ENCODE measurements at places on chromosomes 7 and 10.

- DNase-seq: no peak
Measured at GRCh38 chr7:106367664-106368063, 82.9 kb upstream of the NAMPT start.

DNA sequence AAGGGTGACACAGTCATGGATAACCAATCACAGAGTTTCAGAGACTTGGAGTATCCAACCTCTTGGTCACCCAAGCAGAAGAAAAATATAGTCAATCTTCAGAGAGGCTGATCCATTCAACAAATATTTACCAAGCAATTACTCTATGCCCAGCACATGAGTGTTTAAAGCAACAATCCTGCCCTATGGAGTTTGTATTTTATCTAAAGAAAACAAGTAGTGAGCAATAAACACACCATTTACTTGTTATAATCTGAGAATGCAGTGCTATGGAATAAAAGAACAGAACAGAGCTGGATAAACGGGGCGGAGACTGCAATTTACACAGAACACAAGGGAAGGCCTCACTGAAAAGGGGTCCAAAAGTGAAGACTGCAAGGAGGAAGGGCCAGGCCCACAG is 63.8 kb downstream of the GRB10 start:
- no peak for DNase-seq

DNA sequence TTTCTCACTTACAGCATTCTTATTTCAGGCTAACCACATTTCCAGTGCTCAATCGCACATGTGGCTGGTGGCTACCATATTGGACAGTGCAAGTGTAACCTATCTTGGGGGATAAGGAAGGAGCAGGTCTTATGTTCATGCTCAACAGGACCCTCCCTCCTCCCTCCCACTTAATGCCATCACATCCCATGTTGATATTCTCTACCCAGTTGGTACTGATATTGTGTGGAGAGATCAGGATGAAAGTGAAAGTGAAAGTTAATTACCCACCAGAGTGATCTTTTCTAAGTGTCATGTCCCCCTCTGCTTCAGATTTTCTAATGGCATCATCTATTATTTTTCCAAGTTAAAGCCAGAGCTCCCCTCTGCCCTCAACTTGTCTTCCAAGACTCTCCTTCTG is 91.6 kb downstream of the BMPER start:
- no peak for DNase-seq

GRCh38 chr7:155670521-155670920 is 26.1 kb downstream of the RBM33 start:
- no peak for DNase-seq

DNA sequence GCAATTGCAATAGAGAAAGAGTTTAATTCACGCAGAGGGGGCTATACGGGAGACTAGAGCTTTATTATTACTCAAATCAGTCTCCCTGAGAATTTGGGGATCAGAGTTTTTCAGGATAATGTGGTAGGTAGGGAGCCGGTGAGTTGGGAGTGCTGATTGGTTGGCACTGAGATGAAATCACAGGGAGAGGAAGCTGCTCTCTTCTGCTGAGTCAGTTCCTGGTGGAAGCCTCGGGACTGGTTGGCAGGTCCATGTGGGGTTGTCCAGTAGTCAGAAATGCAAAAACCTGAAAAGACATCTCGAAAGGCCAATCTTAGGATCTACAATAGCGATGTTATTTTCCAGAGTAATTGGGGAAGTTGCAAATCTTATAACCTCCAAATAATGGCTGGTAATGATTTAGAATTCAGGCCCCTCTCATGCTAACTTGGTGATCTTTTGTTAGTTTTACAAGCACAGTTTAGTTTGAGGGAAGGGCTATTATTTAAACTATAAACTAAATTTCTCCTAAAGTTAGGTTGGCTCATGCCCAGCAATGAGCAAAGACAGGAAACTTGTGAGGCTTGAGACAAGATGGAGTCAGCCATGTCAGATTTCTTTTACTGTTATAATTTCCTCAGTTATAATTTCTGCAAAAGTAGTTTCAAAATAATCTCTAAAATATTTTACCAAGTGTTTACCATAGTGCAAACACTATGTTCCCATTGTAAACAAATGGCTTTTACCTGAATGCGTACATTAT is 39.4 kb upstream of the SLC25A13 start:
- DNase-seq: no peak

GRCh38 chr7:79664884-79665676 is 211.6 kb upstream of the MAGI2 start:
- no peak for DNase-seq

GRCh38 chr10:28663576-28664368 is 13.5 kb upstream of the BAMBI start:
- DNase-seq: peak; percentile 53

- no peak for DNase-seq
Measured at GRCh38 chr7:138345567-138345966, 114.5 kb upstream of the TRIM24 start.

DNA sequence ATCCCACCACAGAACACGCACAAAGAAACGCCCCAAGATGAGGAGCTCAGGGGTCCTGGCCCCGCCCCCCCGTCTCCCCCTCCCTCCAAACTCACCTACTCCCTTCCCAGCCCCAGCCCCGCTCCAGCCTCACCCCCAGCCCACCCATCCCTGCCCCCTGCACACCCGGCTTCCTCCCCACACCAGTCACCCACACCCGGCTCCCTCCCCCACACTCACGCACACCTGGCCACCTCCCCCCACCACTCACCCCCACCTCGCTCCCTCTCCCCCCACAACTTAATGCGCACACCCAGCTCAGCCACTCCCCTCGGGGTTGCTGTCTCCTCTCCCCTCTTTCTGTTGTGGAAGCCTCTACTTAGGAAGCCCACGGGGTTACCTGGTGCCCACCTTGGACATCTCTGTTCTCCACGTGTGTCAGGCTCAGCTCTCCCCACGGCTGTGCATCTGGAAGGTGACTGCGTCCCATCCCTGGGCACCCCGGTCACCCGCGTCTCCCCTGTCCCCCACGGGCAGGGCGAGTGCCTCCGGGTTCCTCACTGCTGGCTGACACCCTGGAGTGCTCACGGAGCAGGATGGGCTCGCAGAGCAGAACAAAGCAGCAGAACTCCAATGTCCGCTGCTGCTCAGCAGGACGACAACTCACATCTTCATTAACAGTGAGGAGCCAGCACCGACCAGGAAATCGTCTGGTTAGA is 166.8 kb downstream of the USP6NL start:
- DNase-seq: no peak

GRCh38 chr10:4803822-4804221 is 22.2 kb upstream of the AKR1E2 start:
- no peak for DNase-seq

GRCh38 chr10:132138596-132138995 is 48.2 kb upstream of the DPYSL4 start:
- no peak for DNase-seq

- no peak for DNase-seq
Measured at GRCh38 chr10:12109286-12109685, 20.2 kb upstream of the SEC61A2 start.

DNA sequence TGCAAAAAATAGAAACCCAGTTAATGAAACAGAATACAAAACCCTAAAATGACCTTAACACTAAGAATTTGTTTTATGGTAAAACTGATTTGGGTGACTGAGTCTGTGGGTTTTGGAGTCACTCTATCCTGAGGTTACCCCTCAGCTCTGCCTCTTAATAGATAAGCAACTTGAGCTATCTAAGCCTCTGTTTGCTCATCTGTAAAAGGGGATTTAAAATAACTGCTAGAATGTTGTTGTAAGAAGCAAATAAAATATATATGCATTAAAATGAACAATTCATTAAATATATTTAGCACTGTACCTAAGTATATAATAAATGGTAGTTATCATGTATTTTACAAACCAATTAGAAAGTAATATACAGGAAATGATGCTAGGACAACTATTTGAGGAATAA is 115.4 kb downstream of the CABCOCO1 start:
- DNase-seq: no peak

DNA sequence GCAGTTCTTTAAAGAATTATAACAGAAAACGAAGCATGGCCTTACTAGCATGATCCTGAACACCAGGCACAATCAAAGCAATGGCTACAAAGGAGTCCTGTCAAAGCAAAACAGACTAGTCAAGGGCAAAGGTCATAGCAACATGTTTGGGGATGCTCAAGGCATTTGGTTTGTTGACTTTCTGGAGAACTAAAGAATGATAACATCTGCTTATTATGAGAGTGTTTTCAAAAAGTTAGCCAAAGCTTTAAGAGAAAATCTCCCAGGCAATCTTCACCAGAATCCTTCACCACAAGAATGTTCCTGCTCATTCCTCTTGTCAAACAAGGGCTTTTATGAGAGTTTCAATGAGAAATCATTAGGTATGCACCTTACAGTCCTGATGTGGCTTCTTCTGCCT is 95.1 kb upstream of the CPXM2 start:
- no peak for DNase-seq

GRCh38 chr10:70914316-70914864 is 26.0 kb upstream of the PCBD1 start:
- DNase-seq: no peak

GRCh38 chr7:40983111-40983510 is 719.8 kb downstream of the INHBA start:
- DNase-seq: no peak

GRCh38 chr7:154598864-154599263 is 404.1 kb downstream of the PAXIP1 start:
- DNase-seq: no peak

- DNase-seq: no peak
Measured at GRCh38 chr10:100838986-100839385, 73.8 kb upstream of the SLF2 start.

DNA sequence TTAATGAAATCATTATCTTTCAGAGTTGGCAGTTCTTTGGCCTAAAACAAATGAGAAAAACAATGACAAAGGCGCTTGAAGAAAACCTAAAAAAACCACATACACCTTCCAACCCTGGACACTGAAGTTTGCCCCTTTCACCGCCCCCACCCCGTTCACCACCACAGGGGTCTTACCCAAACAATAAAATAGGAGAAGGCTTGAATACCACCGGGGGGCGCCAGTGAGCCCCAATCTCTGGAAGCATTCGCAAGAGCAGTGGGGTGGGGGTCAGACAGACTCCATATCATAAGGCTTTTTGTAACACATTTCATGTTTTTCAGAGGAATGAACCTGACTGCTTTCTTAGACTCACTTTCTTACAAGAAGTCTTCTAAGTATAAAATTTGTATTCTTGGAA is 163.6 kb downstream of the PIP4K2A start:
- no peak for DNase-seq

GRCh38 chr10:112755446-112756234 is 194.4 kb upstream of the TCF7L2 start:
- no peak for DNase-seq

GRCh38 chr10:124956764-124957163 is 14.8 kb downstream of the ZRANB1 start:
- DNase-seq: no peak

GRCh38 chr10:125174360-125174759 is 14.0 kb upstream of the CTBP2 start:
- no peak for DNase-seq

DNA sequence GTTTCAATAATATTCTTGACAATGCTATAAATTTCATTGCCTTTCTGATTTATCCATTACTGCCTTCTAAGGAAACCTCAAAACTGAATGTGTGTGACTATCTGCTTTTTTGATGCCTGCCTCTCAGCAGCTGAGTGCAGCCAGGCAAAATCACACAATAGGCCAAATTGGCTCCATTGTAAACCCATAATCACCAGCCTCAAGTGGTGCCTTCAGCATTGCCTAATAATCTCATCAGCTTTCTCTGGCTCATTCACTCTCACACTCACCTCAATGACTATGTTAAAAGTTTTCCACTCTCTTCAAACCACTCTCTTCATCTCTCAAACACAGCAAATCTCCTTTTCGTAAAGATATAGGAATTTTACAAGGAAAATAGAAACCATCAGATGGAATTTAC is 182.5 kb upstream of the COL1A2 start:
- DNase-seq: no peak

DNA sequence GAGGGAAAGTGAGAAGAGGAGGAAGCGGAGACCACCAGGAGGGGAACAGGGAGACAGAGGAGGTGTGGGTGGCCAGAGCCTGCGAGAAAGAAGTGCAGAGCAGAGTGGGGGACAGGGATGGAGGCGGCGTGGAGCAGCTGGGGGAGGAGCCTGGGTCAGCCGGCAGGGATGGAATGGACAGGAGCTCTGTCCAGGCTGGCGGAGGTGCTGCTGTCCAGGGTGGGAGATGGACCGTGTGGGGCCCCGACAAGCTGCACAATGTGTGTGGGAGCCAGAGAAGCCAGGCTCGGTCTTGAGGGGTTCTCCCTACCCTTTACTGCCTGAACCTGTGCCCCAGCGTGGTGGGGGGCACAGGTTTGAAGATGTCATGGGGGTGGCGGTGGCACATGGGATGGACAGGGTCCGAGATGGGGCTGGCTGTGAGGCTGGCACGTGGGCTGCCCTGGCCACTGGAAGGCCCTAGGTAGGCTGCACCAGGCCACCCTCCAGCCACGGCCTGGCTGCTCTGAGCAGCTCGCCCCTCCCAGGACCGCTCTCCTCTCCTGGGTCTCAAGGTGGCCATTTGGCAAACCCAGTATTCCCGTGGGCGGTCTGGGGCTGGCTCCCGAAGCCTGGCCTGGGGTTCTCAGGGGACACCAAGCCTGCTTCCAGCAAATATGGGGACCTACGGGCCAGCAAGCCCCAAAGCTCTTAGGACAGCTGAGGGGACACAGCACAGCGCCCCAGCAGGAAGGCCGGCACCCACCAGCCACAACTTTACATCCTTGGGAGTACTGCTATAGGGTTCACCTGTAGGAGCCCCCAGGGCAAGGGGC is 32.3 kb downstream of the YKT6 start:
- no peak for DNase-seq

DNA sequence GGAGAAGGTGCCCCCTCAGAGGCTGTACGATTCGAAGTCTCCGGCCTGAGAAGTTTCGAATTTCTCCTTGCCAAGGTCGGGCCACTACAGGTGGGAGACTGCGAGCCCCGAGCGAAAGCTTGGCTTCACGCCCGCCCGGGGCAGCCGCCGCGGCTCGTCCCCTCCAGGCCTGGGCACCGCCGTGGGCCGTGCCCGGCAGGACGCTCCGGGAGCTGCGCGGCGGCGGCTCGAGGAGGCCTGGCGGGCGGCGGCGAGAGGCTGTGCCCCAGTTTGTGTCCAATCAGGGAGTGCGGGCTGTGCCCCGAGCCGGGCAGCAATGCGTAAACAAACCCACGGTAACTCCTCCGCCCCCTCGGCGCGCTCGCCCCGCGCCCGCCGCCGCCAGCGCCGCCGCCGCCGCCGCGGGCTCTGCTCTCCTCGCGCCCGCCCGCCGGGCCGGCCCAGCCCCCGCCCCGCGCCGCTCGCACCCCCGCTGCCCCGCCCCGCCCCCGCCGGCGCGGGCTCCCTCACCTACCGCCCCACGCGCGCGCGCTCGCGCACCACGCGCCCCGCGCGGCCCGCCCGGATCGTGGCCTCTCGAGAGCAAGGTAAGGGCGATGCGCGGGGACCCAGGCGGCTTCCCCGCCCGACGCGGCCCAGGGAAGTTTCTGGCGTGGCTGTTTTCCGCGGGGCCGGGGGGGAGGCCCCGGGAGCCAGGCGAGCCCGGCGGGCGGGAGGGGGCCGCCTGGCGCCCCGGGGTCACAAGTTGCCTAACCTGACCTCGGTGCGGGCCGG is 57.8 kb upstream of the PCGF5 start:
- no peak for DNase-seq
